ENCODE measurements at places on chromosomes 11 and 22.
A peak's percentile ranks its signal among the peaks of the same experiment; 100 is the strongest.

- DNase-seq = no peak
Measured at GRCh38 chr11:59992425-59992824, 24.6 kb upstream of the OOSP4B start.

GRCh38 chr11:95149651-95150364 is 60.2 kb downstream of the ENDOD1 start:
- DNase-seq = no peak

DNA sequence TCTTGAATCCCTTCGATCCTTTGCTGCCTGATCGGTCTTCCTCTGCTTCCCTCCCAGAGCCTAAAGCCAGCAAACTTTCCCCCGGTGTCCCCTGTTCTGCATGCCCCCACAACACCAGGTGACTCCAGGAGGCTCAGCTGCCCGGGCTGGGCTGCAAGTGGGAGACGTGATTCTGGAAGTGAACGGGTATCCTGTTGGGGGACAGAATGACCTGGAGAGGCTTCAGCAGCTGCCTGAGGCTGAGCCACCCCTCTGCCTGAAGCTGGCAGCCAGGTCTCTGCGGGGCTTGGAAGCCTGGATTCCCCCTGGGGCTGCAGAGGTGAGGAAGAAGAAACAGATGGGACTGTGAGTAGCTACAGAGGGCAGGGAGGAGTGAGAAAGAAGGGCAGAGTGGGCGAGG is 3.6 kb downstream of the NHERF4 start:
- DNase-seq = no peak

DNA sequence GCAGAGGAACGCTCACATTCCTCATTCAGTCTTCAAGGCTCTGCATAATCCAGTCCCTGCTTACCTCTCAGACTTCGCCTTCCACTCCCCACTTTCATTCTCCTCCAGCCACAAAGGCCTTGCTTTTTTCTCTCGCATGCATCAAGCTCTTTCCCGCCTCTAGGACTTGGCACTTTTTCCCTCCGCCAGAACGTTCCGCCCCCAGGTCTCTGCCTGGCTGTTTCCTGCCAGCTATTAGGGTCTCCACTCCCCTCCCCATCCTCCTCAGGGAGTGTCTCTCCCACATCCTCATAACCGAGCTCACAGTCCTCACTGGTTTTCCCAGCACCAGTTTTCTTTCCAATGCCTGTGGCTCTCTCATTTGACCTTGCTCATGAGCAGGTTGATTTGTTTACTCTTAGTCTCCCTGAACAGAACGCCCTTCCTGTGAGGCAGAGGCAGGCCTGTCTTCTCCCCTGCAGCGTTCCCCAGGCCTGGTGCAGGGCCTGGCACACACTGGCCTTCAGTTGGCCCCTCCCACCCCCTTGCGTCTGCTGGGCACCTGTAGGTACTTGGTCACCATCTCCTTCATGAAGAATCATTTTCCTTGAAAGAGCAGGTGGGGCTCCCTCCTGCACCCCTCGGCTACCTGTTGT is 75.2 kb downstream of the RTL6 start:
- DNase-seq = no peak

DNA sequence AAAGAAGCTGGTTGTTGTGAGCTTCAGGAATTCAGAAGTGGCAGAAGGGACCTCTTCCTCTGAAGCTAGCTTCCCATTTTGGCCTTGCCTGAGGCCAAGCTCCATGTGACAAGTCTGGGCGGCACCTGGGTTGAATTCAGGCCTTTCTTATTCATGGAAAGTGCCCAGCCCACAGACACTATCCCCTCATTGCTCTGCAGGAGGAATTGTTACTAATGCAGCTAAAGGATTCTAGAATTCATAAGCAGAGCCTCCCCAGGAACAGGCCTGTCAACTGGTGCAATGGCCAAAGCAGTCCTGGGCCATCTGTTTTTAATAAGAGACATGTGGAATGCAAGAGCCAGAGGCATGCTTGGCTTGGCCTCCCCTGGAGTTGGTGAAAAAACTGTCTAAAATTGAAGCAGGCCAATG is 71.4 kb downstream of the SLC1A2 start:
- DNase-seq = no peak

DNA sequence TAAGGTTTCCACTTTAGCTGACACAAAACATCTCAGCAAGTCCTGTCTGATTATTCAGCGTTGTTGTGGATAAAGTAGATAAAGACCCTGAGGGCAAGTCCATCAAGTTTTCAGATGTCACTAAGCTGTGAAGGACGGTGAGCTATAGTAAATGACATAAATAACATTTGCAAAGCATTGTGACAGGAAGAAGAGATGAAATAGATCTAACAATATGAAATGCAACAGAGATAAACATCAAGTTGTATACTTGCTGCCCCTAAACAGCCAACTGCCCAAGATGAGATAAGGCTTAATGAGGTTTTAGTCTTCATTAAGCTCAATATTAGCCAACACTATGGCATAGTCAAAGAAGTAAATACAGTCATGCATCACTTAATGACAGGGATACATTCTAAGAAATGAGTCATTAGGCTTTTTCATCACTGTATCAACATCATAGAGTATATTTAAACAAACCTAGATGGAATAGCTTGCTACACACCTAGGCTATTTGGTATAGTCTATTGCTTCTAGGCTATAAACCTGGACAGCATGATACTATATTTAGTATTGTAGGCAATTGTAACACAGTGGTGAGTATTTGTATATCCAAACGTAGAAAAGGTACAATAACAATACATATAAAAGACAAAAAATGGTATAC is 625.1 kb upstream of the ANO5 start:
- DNase-seq = no peak

DNA sequence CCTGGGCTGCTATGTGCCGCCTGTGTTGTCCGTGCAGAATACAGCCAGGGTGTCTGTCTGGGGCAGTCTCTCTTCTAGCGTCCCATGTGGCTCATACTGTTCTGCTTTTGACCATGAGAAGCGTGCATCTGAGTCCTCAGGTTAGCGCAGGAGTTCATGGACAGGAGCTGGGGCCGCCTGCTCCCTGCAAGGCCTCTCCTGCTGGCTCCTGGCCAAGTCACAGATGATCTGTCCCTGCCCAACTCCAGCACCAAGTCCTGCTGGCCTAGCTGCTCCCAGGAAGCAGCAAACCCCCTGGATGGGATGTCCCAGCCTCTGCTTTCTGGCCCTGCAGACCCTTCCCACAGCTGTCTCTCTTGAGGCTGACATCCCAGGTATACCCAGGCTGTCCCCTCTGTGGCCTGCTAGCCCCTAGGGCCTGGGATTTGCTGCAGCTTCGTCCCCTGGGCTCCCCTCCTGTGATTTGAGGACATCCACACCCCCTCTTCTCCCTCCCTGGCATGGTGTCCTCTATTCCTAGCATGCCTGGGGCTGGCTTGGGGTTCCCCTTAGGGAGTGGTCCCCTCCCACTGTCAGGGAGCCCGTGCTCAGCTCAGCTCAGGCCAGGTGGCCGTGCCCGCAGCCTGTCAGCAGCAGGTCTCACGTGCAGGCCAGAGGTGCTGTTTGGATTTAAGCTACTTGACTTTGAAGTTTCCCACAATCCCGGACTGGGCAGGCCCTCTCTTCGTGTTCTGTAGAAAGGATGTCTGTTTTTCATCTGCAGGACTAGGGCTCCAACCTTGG is 17.8 kb downstream of the PRR5 start:
- DNase-seq = no peak

DNA sequence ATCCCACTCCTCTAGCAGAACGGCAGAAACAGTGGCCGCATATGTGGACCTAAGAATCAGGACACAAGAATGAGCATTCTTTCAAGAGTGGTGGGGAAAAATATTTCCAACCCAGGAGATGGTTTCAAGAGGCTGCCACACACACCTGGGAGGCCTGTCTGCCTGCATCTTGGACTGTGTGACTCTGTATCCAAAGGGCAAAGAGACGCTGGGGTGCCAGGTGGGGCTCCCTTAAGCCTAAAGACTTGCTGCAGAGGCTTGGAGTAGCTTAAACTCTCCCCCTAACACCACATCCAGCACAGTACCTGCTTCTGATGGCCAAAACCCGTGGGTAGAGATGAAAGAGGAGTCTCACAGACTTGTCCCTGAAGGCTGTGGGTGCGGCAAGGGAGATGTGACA is 3.5 kb downstream of the CXCR5 start:
- DNase-seq = no peak

DNA sequence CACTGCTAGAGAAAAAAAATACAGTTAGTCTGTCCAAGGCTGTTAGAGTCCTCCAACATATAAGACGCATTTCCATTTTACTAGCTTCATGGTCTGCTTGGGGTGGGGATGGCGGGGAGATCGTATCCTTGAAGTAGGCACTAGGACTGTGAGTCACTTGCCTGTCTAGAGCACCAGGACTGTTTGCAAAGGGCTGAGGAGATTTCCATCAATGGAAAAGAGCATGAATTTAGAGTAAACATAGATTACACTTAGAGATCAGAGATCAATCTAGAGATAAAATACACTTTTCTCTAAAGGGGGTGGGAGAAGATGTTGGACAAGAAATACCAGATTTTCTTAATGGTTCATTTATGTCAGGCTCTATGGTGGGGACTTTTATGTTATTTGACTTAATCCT is 1.7 kb upstream of the MS4A7 start:
- no peak for DNase-seq

- DNase-seq = no peak
Measured at GRCh38 chr11:72815110-72815618, 953 bp downstream of the ATG16L2 start.

- no peak for DNase-seq
Measured at GRCh38 chr11:47018637-47019036, 82.1 kb downstream of the CSTPP1 start.

DNA sequence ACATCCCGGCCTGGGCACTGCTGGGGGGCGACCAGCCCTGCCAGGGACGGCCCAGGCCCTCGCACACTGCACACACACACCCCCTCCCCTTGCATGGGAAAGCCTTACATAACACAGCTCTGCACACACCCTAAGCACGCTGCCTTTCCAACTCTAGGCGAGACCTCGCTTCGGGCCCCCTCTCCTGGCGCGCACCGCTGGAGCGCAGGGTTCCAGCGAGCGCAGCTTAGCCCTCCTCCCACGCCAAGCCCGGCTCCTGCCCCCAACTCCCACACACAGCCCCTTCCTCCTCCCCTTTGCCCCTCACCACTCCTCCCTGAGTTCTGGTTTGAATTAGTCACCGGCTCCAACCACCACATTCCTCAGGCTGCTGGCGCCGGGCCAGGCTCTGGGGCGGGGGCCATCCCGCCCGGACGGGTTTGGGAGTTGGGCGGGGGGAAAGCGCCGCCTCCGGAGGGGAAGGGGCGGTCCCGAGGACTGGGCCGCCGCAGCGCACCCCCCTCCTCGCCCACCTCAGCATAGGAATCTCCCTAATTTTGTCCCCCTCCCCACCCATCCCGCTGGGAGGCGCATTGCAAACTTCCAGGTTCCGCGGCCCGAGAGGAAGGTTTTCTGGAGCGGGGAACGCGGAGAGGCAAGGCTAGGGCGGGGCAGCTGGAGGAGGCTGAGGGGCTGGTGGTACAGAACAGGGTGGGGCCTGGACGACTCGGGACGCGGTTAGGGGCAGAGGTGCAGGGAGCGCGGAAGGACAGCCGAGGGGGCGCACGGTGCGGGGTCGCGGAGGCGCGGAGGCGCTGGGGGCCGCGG is 966 bp downstream of the AHNAK start:
- DNase-seq = peak; percentile 59

GRCh38 chr22:17302616-17303015 is 66.6 kb upstream of the CECR2 start:
- no peak for DNase-seq

DNA sequence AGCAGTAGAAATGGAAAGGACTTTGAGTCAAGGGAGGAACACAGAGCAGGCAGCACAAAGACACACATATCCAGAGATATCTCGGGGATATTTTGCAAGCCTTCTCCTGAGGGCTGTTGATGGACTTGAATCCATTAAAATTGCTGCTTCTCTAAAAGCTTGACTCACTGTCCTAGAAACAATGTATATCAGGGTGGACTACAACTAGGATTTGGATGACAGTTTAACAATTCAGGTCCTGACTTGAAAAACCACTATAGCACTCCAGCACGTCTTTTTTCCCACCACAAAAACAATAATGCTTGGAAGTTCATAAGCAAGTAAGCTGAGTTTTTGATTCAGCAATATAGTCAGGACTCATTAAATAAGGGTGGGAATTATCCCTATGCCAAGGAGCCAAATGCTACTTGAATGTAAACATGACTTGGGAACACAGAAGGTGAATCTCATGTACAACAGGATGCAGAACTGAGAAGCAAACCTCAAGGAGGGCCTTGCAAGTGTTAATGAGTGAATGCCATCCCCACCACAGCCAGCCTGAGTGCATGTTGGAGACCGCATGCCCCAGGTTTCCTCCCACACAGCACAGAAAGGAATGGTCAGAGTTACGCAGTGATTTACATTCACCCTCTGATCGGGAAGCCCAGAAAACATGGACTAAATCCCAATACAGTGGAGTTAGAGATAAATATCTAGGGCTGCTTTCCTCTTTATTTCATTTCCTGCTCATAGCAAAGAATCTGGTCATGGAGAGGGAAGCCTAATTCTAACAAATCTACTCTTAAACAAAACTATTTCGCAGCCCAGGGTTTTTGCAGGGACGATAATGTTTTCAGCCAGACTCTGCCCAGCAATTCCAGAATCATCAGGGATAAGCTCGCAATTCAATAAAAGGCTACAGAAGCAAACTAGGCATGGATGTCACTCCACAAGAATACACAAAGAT is 98.4 kb upstream of the OR9G4 start:
- no peak for DNase-seq

GRCh38 chr11:132844956-132845696 is 687.2 kb downstream of the OPCML start:
- no peak for DNase-seq

GRCh38 chr22:22959147-22959827 is 71.7 kb downstream of the IGLL5 start:
- DNase-seq = peak; percentile 45

DNA sequence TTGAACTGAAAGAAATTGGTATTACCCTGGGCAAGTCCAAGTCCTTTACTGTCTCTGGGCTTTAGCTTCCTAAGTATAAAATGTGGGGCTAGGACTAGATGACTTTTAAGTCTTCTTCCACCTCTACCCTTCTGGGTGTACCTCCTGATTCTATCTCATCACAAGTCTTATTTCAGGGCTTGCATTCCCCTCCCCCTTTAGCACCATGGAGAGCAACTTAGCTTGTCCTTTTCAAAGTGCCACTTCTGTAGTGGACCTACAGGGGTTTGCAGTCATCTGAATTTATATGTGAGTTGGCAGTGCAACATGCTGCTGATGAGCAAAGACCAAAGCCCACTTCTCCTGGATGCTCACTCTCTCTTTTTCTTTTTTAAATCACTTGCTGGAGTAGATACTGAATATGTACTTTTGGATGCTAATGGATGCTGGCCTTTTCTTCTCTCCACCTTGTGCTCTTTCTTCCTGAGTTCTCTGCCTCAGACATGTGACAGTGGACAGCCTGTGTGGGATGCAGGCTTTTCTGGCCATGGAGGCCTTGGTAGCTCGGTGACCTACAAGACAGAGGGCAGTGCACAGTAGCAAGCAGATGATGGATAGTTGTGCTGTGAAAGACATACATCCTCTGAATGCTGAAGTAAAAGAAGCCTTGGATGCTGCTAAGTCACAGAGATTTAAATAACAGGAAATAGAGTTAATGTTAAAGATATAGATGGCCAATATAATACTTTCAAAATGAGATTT is 185.0 kb downstream of the NELL1 start:
- no peak for DNase-seq

- DNase-seq = no peak
Measured at GRCh38 chr22:36641902-36642640, 61.5 kb downstream of the CACNG2 start.

Data from stimulated activated CD4-positive, alpha-beta T cell treated with anti-CD3 and anti-CD28 coated beads, Interleukin-12 subunit alpha, Interleukin-12 subunit beta, amount 100 ng/mL, for 24 hours (primary cell).